ENCODE measurements at places on chromosomes 3 and 15.

GRCh38 chr3:53238051-53238850 lies 17.6 kb downstream of the TKT start:
- DNase-seq = no peak

- DNase-seq = no peak
Measured at GRCh38 chr3:28320981-28321380, 27.5 kb upstream of the ZCWPW2 start.

GRCh38 chr15:63194880-63195568 lies 5.6 kb downstream of the RAB8B start:
- DNase-seq = no peak

DNA sequence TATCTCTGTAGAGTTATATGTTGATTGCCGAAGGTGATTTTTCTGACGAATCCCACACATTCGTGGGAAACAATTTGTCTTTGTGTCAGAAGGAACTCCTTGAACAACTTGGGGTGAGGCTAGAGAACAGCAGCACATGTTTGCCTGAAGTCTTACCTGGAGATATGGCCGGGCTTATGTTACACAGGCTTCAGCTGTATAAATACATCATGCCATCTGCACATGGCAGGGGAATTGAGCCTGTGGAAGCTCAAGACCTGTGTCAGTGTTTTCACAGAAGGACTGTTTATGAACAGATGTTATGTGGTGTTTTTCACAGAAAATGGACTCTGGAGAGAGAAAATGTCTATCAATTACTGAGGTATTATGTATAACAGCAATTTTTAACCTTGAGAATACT lies 203.6 kb upstream of the MDFIC2 start:
- DNase-seq = no peak

DNA sequence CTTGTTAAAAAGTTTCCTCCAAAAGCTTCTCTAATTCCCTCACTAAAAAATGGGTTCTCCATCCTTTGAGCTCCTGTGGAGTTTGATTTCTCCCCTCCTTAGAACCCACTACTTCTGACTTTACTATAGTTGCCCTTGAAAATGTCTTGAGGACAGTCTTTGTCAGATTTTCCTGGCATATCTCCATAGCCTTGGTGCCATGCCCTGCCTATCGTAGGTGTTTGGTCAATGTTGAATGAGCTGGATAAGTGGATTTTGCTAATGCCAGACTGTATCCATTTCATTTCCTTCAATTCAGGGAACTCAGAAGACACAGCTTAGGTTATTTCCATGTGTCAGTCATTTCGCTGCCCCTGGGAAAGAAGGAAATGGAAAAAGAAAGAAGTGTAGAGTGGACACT lies 40.6 kb downstream of the TMEM266 start:
- DNase-seq = no peak

- no peak for DNase-seq
Measured at GRCh38 chr3:149609595-149609994, 48.2 kb downstream of the WWTR1 start.

DNA sequence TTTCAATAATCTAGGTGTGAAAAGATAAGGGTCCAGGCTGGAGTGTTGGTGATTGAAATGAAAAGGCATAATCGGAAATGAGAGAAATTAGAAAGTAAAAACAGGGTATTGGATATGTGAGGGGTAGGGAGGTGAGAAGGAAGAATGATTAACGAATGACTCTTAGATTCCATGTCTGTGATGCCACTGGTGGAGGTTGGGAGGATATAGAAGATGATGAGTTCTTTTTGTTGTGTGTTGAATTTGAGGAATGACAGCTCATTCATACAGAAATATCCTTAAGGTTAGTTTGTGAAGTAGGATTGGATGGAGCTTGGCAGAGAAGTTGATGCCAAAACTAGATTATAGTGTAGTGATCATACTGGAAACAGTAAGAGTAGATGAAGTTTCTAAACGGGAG lies 72.2 kb upstream of the CCNL1 start:
- DNase-seq = no peak

- DNase-seq = peak; percentile 70
Measured at GRCh38 chr3:9778143-9779074, 8.7 kb upstream of the CAMK1 start.

- DNase-seq = peak; percentile 76
Measured at GRCh38 chr15:70299931-70300869, 202.5 kb upstream of the TLE3 start.

GRCh38 chr3:47475029-47475569 lies 642 bp downstream of the SCAP start:
- no peak for DNase-seq

GRCh38 chr15:40633178-40633577 lies 39.1 kb downstream of the KNL1 start:
- no peak for DNase-seq

DNA sequence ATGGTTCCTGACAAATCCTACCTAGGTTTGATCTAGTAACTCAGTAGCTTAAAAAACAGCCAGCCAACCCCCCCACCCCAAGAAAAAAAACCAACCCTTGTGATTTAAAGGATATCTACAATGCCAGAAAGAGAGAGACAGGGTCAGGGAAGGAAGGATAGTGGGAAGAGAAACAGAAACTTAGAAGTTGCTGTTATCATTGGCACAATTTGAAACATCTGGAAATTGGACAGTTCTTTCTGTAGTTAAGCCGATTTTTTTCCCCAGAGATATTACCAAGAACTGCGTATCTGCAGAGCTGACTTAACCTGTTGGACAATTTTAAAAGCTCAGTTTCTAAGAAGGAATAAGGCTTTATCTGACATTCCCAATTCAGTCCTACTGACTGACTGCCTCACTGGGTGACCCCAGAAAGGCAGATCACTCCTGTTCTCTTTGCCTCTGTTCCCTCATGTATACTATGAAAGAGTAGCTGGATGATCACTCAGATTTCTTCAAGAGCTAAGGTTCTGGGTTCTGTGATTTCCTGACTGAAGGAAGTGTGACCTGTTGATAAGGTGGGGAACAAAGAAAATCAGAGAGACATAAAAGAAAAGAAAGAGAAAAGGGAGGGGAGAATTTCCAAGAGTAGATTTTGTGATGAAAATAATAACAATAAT lies 128.3 kb downstream of the MAP2K5 start:
- DNase-seq = no peak

- DNase-seq = no peak
Measured at GRCh38 chr15:59105854-59106253, 908 bp downstream of the CCNB2 start.

DNA sequence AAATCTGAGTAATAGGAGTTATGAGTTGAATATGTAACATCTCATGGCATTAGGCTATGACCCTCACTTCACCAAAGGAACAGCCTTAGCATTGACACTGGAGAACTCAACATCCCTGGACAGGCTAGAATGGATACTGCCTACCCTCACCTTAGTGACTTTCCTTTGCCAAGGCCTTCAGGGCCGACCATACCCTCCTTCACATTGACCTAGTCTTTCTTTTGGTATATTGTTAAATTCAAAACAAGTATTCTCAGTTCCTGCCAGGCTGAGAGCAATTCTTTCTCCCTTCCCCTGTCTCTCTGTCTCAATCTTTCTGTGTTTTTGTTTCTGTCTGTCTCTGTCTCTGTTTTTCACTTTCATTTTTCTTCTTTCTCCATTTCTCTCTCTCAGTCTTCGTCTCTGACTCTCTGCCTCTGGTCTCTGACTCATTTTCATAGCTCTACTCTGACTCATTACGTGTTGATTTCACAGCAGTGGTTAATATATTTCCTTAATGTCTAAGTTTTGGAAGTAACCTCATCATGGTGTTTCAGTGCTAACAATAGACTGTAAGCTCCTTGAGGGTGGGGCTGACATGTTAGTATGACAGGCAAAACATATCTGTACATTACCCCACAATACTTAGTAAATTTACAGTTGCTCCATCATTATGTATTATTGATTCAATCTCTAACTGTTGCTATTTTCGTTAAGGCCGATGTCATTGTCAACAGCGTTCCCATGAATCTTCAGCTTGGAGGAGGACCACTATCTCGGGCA lies 32.5 kb downstream of the PARP15 start:
- peak; percentile 0 for DNase-seq

GRCh38 chr15:65824941-65825544 lies 33.0 kb upstream of the DENND4A start:
- DNase-seq = no peak

DNA sequence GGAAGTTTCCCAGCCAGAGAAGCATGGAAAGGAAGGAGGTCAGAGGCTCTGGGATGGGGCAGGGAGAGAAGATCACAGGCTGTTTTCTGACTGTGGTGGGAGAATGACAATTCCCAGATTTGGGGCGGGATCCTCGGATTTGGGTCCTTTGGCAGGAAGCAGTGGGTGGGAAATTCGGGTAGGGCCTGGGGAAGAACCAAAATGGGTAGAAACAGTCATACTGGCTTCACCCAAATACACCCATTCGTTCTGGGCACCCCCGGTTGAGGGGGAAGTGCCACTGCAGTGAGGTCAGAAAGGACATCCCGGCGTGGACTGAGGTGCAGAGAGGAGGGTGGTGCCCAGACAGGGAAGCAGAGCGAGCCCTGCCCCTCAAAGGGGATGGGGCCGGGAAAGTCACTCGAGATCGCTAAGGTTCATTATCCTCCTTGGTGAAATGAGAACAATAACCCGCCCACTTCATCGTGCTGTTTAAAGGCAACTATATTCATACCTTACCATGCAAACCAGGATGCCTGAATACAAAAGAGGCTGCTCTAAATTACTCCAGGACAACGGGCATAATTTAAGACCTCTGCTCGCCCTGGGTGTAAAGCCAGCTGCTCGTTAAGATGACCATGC lies 28.8 kb downstream of the TNK2 start:
- DNase-seq = no peak

GRCh38 chr15:32682977-32683630 lies 34.7 kb upstream of the GREM1 start:
- DNase-seq = no peak

DNA sequence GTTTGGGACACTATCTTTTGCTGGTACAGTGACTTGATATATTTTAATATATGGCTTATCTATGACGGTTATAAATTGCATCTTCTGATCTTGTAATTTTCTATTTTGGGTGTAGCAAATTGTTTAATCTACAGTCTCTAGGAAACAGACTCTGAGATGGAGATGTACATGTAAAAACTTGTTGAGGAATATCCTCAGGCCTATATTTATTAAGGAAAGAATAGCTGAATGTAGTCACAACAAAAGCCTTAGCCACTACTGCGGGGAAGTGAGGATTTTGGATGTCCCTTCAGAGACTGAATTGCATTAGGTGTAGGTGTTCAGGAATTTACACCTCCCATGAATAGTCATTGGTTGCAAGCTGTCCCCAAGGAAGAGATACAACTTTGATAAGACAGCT lies 13.8 kb upstream of the OR5K3 start:
- no peak for DNase-seq

DNA sequence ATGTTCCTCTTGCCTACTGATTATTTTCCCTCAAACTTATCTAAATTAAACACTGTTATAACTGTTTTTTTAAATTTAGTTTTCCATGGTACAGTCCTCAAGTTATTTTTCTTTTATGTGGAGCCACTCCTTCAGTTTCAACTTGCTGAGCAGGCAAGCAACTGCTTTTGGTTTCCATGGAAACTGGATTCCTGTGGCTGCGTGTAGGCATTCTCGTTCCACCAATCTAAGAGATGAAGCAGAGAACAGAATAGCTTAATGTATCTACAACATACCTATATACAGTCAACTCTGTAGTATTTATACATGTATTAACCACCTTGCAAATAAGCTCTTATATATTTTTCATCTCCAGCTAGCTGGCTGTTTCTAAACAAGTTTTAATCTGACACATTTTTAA lies 25.8 kb upstream of the ANXA2 start:
- DNase-seq = no peak

GRCh38 chr3:14522768-14523167 lies 17.4 kb downstream of the GRIP2 start:
- no peak for DNase-seq

- no peak for DNase-seq
Measured at GRCh38 chr3:60673123-60673522, 578.1 kb downstream of the FHIT start.

DNA sequence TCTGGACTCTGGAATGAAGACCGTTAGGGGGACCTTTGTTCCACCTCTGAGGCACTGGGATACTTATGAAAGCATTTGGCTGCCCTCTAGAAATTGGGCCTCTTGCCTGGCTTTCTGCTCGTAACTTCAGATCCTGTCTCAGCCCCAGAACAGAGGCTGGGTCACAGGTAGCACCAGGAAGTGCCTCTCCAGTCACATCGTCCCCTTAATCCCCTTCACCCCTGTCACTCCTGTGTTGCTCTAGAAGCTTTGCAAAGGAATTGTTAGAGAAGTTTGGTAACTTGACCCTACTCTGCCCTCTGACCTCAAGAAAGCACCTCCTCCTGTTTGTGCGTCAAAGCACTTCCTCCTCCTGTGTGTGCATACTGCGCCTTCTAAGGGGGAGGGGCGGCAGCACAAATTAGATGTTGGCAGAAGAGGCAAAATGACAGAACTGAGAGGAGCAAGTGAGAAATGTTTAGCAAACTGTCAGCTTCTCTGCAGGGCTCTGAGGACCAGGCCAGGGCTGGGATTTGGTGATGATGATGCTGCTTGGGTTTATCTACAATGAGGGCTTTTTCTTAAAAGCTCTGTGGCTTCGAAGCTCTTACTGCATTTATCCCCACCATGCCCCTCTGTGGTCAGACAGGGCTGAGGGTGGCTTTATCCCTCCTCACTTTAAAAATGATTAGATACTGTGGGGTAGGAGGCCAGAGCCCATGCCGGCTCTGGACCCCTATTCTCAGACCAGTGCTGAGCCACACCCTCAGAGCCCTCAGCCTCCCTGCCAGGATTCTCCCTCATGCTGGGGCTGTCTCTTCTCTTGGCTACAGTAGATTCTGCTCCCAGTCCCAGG lies 76.2 kb downstream of the LARS2 start:
- no peak for DNase-seq

DNA sequence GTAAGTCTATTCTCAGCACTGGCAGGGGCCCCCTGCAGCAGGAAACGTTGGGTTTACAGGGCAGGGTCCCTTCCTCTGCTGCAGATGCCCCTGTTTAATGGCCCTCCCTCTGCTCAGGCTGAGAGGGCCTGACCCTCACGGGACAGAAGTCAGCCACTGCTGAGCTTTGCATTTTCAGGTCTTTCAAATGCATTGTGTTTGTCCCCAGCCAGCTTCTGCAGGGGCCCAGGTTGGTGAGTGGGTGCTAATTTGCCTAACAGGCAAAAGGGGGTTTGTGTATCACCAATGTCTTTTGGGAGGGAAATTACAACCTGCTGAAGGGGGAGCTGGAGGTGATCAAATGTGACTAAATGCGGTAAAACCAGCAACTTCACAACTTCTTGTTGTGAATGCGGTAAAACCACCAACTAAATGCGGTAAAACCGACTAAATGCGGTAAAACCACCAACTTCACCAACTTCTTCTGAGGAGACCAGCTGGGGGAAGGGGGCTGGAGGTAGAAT lies 44.8 kb upstream of the UBE2E1 start:
- no peak for DNase-seq

DNA sequence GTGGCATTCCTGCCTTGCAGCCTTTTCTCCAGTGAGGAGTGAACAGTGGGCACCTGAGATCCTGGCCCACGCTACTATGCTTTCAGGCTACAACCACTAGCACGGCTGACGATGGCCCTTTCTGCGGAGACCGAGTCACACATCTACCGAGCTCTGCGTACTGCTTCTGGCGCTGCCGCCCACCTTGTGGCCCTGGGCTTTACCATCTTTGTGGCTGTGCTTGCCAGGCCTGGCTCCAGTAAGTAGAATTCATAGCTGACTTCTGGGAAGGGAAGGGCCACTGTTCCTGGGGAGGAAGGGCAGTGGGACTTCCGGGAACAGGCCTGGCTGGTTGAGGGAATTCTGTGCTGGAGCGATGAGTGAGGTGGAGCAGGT lies 648 bp downstream of the CYB561D2 start:
- DNase-seq = no peak

All from stimulated activated CD8-positive, alpha-beta memory T cell treated with anti-CD3 and anti-CD28 coated beads, Interleukin-15, amount 100 ng/mL, for 48 hours (primary cell).